ENCODE measurements at places on chromosomes 1 and 21.

GRCh38 chr1:59499273-59499942, 202.5 kb downstream of the FGGY start:
- no peak for DNase-seq

- DNase-seq, result no peak
These were observed 120.4 kb downstream of the EDEM3 start for GRCh38 chr1:184634296-184634695.

GRCh38 chr1:152170287-152170905, 11.4 kb upstream of the RPTN start:
- no peak for DNase-seq

DNA sequence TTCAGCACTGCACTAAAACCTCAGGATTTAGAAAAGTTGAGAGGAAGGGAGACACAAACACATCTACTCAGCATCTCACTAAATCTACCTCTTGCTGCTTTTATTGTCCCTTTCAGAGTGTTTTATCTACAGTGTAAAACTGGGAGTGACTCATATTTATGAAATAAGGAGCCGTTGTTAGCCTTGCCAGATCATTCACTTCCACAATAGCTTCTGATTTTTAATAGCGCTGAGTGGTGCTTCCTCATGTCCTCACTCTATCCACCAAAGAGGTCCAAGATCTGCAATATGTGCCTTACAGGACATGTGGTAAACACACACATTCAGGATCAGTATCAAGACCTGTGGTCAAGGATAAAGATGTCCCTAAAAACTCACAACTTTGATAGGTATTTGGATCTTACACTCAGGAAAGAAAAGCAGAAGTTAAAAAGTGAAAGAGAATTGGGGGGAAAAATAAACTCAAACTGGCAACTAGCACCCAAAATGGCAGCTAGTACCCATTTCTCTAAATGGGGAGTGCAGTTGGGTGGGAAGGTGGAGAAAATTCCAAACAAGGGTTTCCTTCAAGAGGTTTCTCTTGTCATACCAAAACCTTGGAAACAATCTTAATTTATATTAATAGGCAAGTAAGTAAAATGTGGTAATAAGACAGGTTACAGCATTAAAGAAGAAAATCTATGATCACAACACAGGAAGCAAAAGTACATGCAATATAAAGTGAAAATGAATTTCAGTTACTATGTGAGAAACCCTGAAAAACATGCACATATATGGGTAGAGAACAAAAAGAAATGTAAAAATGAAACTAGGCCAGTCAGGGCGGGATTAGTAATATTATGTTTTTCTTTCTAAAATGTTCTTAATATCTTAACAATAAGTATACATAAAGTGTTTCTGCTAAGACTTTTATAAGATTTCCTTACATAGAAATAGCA, 15.9 kb downstream of the DUSP10 start:
- DNase-seq, result no peak

GRCh38 chr21:32698971-32699693, 28.7 kb downstream of the SYNJ1 start:
- no peak for DNase-seq

- DNase-seq, result no peak
These were observed 76.0 kb downstream of the TENT5C start for GRCh38 chr1:117681901-117682250.

DNA sequence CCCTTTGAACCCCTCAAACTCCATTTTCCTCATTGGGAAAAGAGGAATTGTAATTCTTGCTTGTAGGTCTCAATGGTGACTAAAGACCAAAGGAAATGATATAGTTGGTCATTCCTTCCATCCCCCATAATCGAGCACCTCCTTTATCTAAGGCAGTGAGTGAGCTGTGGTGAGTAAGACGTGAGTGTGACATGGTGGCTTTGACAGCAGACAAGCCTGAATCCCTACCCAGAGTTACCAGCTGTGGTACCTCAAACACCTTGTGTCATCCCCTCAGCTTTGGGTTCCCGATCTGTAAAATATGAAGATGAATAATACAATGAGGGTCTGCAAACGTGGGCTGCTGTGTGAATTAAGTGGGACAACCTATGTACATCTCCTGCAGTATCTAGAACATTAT, 8.4 kb downstream of the TRAF5 start:
- DNase-seq, result no peak

DNA sequence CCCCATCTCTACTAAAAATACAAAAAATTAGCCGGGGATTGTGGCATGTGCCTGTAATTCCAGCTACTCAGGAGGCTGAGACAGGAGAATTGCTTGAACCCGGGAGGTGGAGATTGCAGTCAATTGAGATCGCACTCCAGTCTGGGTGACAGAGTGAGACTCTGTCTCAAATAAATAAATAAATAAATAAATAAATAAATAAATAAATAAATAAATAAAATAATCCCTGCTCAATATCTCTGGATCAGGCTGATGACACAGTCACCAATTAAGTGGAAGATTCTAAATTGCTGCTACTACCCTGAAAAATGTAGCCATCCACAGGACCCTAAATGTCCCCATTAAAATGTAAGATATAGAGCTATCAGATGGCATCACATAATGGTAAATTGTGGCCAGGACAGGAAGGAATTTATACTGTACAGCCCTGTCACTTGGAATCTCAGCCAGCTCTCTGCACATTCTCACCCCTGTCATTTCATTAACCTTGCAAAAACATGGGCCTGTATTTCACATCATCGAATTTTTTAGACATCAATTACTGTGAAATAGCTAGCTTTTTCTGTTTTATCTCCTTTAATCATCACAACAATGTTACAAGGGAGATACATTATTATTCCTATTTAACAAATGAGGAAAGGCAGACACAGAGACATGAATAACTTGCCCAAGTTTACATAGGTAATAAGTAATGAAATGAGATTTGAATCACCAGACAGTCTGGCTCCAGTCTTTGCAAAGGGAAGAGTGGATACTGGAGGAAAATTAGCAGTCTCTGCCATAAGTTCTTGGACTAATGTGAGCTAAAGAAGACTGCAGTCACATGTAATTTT, 56.7 kb upstream of the NTPCR start:
- no peak for DNase-seq

DNA sequence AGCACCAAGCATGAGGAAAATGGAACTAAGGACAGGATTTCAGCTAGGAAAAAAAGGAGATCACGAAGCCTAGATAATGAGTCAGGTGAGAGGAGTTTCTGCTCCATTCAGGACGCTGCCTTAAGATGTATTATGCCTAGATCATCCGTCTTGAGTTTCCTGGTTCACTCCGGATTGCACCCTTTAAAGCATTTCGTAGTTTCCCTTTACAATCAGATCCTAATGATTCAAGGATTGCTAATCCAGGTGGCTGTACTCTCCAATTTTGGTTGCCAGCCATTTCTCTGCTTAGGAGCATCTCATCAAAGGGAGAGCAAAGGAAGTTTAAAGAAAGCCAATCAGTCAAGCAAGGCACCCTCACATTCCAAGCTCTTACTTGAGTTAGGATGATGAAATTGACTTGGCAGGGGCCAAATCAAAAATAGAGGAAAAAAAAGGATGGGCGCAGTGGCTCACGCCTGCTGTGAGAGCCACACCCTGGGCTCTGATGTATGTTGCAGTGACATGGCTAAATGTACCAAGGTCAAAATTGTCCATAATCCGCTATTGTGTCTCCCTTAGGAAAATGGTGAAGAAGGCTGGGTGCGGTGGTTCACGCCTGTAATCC, 156.9 kb upstream of the SOD1 start:
- DNase-seq, result no peak

DNA sequence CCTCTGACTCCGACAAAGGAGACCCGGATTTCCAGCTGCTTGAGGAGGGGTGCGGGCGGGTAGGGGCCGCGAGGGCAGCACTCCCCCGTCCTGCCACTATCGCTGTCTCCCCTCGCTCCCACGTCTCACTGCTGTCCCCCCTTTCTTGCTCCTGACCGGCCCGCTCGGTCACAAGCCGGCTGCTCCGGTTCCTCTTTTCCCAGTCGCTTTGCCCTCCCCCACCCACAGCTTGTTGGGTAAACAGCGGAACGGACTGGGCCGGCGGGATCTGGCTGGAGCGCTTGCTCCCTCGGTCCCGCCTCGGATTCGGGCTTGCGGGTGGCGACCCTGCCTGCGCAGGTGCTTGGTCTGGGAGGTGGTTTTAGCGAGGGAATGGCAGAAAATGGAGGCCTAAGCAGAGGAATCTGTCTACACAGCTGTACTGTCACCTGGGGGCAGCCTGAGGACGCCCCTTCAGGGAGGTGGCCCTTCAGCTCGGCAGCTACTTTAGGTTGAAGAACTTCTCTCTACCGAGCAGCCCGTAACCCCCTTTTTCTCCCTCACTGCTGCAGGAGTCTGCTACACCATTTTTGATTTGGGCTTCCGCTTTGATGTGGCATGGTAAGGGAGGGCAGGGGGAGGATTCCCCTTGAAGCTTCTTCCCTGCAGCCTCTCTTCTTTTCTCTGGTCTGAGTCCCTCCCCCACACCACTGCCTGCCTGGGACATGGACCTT, 645 bp downstream of the ATP6V0B start:
- peak; percentile 81 for DNase-seq

Measured in Right ventricle myocardium superior (tissue), 1 donor.